ENCODE measurements at places on chromosomes 6 and 20. TPM values are rescaled to one million over a fixed set of nuclear protein-coding genes. Genes with fewer than 3 reads are reported as not detected.

- no peak for DNase-seq
These were observed 63.9 kb downstream of the CHMP4B start for GRCh38 chr20:33875055-33875454.

Gene MYLK2
- total RNA-seq = not detected

Gene NMBR
- total RNA-seq = not detected

Gene LHFPL5
- total RNA-seq = not detected

Gene IRAK1BP1
- total RNA-seq = 9.2 TPM
